CD4-positive, alpha-beta T cell treated with Interleukin-2 at 100 ng/mL for 4 hours (primary cell): ENCODE measurements at places on chromosomes 5 and 9.
A peak's percentile ranks its signal among the peaks of the same experiment; 100 is the strongest.

DNA sequence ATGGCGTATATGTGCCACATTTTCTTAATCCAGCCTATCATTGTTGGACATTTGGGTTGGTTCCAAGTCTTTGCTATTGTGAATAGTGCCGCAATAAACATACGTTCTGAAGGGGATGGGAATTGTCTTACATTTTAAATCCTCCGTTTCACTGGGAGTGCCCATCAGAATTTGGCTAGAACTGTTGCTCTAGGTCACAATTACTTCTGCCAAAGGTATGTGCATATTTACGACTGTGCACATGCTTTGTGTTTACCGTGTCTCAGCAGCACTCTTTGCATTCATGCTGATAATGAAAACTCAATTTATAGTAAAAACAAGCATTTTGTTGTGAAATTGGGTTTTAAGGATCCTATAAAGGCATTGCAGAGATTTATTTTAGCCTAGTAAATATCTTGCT is 151.9 kb upstream of the ZNF618 start:
- no peak for DNase-seq

DNA sequence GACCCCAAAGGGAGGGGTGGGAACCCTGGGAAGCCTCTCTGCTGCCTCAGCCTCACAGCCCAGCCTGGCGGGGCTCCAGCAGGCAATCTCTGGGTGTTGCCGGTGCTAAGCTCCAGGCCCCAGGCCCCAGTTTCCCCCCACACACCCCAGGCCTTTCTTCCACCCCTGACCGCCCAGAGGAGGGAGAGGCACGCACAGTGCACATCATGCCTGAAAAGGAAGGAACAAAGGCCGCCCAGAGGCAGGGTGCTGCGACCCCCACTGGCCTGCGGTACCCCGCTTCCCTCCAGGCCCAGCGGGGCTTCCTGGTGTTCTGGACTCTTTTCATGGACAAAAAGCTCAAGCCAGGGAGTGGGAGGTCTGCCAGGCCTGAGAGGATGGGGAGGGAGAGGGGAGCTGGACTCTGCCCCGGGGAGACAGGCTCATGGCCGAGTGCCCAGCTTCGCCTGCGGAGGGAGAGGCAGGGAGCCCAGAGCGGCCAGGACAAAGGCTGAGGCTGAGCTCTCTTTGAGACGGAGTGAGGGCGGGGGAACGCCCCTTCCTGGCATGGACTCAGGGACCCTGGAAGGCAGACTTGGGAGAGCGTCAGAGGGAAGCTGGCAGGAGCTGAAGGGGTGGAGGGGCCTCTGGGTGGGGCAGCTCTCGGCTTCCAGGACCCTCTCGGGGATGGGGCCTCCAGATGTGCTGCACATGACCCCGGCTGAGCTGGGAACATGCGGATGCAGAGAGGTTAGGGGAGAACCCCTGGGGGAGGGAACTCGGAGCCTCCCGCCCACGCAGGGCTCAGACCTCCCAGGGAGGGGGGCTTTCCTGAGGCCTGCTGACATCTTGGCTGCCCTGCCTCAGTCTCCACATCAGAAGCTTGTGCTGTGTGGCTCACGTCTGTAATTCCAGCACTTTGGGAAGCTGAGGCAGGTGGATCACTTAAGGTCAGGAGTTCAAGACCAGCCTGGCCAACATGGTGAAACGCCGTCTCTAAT is 1.8 kb upstream of the ENTPD2 start:
- no peak for DNase-seq

GRCh38 chr5:50535393-50535792 is 94.3 kb upstream of the EMB start:
- DNase-seq, result no peak

DNA sequence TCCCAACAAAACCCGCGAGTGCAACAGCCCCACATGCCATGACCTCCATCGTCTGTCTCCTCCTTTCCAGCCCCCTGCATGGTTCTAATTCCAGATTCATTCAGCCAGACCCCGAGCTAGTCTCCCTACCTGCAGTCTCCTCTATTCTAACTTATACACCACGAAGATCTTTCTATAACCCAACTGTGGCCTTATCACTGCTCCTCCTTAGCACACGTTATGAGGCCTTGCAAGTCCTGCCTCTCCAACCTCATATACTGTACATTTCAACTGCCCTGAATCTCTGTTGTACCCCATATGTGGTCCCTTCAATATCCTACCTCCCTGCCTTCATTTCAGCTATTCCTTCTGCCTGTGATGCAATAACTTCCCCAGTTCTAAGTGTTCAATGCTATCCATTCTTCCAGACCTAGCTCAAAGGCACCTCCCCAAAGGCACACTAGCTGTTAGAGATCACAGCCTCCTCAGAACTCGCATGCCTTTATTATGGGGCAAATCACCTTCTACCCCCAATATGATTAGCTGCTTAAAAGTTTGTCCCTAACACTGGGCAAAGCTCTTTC is 215.1 kb upstream of the TRIM32 start:
- no peak for DNase-seq

DNA sequence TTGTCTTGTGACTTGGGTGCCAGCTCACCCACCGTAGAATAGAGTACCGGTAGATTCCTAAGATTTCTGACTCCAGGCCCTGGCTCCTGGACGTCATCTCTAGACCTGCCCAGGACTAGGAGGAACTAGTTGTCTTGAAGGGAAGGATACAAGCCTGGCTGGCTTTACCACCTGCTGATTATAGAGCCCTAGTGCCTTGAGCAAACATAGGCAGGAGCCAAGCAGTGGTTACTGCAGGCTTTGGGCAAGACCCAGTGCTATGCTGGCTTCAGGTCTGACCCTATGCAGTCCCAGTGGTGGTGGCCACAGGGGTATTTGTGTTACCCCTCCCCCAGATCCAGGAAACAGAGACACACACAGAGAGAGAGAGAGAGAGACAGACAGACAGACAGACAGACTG is 606.2 kb downstream of the PDE4D start:
- DNase-seq, result no peak

GRCh38 chr5:127076315-127077129 is 3.2 kb upstream of the C5orf63 start:
- DNase-seq, result no peak

DNA sequence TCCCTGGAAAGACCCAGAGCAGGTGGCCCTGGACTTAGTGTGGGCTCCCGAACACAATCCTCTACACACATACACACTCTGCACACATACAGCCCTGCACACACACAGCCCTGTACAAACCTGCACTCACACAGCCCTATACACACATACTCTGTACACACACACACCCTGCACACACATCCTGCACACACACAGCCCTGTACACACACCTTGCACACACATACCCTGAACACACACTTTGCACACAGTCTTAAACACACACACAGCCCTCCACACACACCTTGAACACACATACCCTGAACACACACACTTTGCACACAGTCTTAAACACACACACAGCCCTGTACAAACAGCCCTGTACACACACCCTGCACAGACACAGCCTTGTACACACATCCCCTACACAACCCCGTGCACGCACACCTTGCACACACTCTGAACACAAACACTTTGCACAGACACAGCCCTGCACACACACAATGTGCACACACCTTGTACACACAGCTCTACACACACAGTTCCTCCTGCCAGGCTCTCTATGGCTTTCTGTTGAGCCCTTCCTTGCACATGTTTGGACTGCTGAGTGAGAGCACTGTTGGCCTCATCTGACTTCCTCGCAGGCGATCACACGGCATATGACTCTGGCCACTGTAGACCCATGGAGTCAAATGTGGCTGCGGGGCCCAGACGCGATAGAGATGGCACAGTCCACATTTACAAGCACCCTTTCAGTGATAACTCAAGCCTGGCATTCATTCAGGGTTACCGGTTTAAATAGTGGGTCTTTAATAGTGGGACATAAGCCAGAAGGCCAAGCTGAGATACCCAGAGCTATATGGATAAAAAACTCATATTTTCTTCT is 245.7 kb upstream of the IRX1 start:
- DNase-seq, result no peak

DNA sequence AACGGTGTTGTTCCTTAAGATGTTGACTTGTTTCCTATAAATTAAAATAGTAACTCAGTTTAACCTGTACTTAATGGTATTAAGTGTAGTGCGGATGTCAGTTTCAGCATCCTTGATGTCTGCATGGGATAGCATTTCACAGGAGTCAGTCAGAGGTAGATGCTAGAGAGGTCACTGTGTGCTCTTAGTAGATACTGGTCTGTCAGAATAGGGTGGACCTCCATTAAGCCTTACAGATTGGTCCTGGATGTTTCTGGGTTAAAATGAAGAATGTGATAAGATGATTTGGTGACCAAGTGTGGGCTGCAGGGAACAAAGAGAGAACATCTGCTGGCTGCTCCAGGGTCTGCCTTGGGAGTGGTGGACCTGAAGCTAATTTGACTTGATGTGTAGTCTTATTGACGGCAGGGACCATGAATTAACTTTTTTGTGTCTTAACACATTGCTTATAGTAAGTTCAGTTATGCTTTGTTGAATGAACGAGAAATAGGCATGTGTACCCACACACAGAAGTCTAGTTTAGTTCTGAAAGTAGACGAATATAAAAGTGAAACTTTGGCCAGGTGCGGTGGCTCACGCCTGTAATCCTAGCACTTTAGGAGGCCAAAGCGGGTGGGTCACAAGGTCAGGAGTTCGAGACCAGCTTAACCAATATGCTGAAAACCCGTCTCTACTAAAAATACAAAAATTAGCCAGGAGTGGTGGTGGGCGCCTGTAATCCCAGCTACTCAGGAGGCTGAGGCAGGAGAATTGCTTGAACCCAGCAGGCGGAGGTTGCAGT is 12.5 kb downstream of the RAB24 start:
- no peak for DNase-seq

- peak; percentile 47 for DNase-seq
Measured at GRCh38 chr9:120919843-120920805, 6.5 kb downstream of the TRAF1 start.

DNA sequence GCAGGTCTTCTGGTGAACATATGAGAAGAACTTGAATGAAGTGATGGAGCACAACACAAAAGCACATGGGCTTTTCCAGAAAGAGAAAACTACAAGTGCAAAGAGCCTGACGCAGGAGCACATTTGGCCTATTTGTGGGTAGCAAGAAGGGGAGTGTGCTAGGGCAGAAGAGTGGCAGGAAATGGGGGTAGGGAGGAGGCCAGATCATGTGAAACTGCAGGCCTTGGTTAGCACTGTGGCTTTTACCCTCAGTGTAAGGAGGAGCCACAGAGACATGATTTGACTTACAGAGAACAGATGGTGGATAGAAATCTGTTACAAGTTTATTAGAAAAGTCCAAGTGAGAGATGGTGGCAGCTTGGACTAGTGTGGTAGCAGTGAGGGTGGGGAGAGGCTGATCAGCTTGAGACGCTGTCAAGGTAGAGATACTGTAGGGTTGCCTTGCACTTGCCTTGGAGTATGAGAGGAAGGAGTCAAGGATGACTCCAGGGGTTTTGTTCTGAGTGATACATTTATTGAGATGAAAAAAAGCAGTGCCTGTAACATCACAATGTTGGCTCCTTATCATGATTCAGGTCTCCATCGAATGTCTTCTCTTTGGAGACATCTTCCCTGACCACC is 126.7 kb downstream of the PPP2R2B start:
- peak; percentile 69 for DNase-seq

- no peak for DNase-seq
Measured at GRCh38 chr5:452978-453710, 10.2 kb downstream of the EXOC3 start.

DNA sequence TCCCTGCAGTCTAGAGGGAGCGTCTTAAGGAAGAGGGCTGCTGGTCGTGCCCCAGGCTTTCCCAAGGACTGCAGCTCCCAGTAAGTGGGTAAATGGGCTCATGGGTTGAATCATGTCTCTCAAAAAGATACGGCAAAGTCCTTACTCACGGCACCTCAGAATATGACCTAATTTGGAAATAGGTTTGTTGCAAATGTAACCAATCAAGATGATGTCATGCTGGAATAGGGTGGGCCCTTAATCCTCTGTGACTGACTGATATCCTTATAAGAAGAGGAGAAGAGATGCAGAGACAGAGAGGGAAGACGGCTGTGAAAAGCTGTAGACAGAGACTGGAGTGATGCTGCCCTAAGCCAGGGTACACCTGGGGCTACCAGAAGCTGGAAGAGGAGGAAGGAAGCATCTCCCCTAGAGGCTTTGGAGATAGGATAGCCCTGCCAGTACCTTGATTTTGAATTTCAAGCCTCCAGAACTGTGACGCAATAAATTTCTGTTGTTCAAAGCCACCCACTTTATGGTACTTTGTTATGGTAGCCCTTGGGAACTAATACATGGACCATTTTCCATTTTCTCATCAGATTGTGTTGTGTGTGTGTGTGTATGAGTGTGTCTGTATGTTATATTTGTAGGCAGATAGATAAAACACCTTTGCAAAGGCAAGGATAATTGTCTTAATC is 15.0 kb downstream of the GALNT10 start:
- no peak for DNase-seq

GRCh38 chr5:111945535-111945934 is 188.5 kb upstream of the NREP start:
- DNase-seq, result no peak

DNA sequence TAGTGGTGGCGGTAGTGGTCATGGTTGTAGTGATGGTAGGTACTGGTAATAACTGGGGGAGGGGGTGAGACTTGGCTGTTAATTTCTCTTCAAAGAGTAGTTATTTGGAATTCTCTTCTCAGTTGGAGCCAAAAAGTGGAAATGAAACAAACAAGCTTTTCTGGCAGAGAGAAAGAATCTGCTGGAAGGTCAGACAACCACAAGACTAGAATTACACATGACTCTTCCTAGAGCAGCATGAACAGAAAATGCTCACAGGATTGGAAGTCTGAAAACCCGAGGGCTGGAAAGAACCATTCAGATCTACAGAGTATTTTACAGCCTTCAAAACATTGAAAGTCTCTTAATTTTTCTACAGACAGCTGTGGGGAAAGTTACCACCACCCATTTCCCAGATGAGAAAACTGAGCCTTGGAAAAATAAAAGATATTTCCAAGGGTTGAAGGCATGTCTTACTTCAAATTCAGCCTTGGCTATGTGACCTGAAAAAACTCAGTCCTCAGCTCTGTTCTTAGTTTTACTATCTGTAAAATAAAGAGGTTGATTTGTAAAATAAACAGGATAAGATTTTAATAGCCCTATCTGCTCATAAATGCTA is 42.9 kb upstream of the TRIM32 start:
- no peak for DNase-seq

DNA sequence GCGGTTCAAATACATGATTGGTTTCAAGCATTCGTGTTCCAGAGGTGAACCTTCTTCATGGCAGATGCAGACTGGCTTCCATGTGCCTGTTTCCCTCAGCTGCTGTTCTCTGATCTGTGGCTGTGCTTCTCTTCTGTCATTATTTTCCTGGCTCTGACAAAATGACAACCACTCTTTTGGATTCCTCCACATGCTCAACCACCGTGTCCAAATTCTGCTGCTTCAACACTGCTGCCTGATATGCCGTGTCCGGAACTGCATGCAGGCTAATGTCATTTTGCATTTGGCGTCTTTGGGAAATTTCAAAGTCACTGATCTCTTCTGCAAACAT is 368.7 kb upstream of the ZNF608 start:
- DNase-seq, result no peak

DNA sequence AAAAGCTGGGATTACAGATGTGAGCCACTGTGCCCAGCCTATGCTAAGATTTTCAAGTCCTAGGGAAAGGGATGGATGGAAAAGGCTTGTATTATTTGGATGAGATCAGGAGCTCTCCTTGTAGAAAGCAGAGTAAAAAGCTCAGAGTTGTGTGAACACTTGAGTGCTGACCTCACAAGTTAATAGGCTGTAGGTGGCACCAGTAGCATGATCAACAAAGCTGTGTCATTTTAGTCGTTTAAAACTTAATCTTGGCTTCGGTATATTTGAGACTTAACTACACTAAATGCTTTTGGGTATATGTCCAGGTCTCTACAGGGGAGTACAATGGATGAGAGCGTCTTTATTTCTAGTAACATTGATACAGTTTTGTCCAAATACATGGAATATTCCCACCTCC is 264.2 kb downstream of the TMEM38B start:
- DNase-seq, result no peak

- no peak for DNase-seq
Measured at GRCh38 chr5:101580591-101580990, 677.5 kb upstream of the ST8SIA4 start.
